Activated CD8-positive, alpha-beta T cell treated with anti-CD3 and anti-CD28 coated beads, Interleukin-2, amount 10 ng/mL, durations not matched to agents 7 days and 5 days (primary cell): ENCODE measurements at places on chromosomes 6 and 20.

DNA sequence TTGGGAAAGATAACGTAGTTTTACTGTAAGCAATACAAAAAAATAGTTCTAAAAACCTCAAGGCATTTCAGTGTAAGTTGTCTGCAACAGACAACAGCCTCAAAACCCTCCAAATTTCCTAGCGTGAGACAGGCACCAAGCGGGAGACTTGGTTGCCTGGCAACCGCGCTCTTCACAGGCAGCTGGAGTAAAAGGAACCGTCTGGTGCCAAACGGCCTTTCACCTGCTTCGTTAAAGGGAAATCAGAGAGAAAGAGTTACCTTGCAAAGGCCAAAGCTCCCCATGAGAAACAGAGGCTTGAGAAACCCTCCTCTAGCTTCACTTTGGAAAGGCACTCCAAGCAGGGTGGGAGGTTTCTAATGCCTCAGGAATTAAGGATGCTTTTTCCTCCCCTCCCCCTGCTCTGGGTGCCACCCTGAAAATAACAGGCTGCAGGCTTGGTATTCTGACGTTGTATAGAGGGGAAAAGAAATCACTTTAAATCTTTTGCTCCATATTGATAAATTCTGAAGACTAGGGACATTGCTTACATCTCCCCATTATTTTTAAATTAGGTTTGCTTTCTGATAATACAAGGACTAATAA lies 129.7 kb upstream of the UFL1 start:
- no peak overlapping the region for H3K4me3 ChIP-seq
- peaks cover 2% of the 10 kb centered on the region for H3K27me3 ChIP-seq
- peak; percentile 22 for DNase-seq
- no peaks in the 10 kb centered on the region for H3K36me3 ChIP-seq

- no peak for DNase-seq
- H3K36me3 ChIP-seq, result no peaks in the 10 kb centered on the region
- H3K27me3 ChIP-seq, result no peaks in the 10 kb centered on the region
- H3K4me1 ChIP-seq, result peaks cover 39% of the 10 kb centered on the region
- no peak overlapping the region for H3K27ac ChIP-seq
- no peak overlapping the region for H3K4me3 ChIP-seq
Observed at GRCh38 chr20:19449051-19449450, 236.6 kb downstream of the SLC24A3 start.

GRCh38 chr6:21295506-21296240 lies 297.9 kb upstream of the SOX4 start:
- H3K36me3 ChIP-seq, result no peaks in the 10 kb centered on the region
- no peak overlapping the region for H3K4me3 ChIP-seq
- H3K27me3 ChIP-seq, result peaks cover 9% of the 10 kb centered on the region
- H3K27ac ChIP-seq, result no peak overlapping the region

DNA sequence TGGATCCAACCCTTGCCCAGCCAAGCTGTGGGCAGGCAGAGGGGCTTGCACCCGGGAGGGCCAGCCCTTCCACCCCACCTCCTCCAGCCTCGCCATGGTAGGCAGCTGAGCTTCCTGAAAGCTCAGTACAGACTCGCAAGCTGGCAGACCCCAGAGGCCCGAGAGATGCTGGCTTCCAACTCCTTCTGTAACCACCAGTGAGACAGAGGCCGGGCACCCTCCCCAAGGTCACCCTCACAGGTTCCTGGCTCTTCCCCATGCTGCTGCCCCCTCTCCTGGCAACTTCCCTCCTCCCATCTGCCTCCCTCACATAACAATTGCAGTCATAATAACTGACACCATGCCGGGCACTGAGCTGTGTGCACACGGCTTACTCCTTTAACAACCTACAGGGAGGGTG lies 26.2 kb upstream of the NOL4L start:
- H3K4me3 ChIP-seq, result no peak overlapping the region
- no peak for DNase-seq
- H3K36me3 ChIP-seq, result no peaks in the 10 kb centered on the region
- H3K27ac ChIP-seq, result no peak overlapping the region
- peaks cover 10% of the 10 kb centered on the region for H3K4me1 ChIP-seq
- H3K27me3 ChIP-seq, result peaks cover 10% of the 10 kb centered on the region

GRCh38 chr6:36780442-36781177 lies 58.6 kb downstream of the CPNE5 start:
- no peak for DNase-seq
- H3K36me3 ChIP-seq, result no peaks in the 10 kb centered on the region
- peak overlapping the region; percentile 57 for H3K27ac ChIP-seq
- peaks cover 11% of the 10 kb centered on the region for H3K27me3 ChIP-seq
- H3K4me3 ChIP-seq, result no peak overlapping the region

DNA sequence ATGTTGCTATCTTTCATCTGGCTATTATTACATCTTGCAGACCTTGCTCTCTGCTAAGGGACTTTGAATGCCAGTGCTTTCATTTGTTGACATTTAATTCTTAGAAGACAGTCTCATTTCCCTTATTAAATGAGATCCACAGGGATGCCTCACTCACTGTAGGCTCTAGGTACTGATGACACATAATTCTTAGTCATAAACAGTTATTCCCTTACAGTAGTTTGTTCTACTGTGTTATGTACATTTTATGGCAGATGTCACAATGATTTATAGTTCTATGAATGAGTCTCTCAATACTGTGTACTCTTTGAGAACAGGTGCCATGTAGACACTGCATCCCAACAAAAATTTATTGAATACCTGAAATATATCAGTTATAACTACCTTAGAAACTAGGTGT lies 70.3 kb downstream of the FAM83B start:
- no peak overlapping the region for H3K4me3 ChIP-seq
- no peak overlapping the region for H3K27ac ChIP-seq
- no peaks in the 10 kb centered on the region for H3K36me3 ChIP-seq
- no peak for DNase-seq
- no peaks in the 10 kb centered on the region for H3K4me1 ChIP-seq

DNA sequence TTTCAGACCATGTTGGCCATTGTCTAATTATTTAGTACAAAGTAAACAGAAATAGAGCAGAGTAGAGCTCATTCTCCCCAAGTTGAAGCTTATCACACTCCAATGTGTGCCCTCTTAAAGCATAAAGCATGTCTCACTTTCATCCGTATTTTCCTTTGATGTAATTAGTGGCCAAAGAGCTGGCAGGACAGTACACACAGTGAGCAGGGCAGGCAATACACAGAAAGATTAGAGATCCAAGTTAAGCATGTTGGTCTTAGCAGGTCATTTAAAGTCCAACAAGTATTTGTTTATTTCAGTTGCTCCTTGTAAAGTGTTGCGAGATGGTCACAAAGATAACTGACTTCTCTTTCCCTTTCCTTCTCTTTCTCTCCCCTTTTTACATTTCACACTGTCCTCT lies 47.2 kb downstream of the RFX6 start:
- H3K27me3 ChIP-seq, result no peaks in the 10 kb centered on the region
- no peaks in the 10 kb centered on the region for H3K36me3 ChIP-seq
- H3K27ac ChIP-seq, result no peak overlapping the region
- H3K4me3 ChIP-seq, result no peak overlapping the region

DNA sequence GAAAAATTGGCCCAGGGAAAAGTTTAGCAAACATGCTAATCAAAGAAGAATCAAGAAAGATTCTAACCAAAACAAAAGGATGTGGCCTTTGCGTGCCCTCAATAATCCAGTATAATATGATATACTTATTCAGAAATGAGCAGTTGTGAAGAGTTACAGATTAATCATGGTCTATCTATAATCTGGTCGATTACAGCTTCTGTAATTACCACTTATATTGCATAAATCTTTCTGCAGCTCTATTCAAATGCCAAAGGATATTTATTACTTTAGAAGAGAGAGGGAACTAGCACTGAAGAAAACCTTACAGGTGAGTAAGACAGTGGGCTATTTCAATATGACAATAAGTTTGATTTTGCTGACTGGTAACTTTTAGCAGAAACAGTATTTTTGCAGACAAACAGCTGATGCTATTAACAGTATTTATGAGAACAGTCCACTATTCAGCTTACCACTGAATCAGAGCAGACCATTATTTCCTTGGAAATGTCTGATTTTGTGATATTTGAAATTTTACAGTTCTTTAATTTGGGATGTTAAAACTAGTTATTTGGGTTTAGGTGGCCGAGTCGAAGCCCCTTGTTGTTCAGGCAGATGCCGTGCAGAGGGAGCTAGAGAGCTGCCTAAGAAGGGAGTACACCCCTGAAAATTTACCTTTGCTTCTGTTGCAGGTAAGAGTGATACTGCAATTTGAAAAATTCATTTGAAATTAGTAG lies 92.2 kb downstream of the CEP57L1 start:
- no peak overlapping the region for H3K4me3 ChIP-seq
- no peak overlapping the region for H3K27ac ChIP-seq
- H3K27me3 ChIP-seq, result peaks cover 37% of the 10 kb centered on the region
- H3K36me3 ChIP-seq, result peaks cover 11% of the 10 kb centered on the region
- peaks cover 12% of the 10 kb centered on the region for H3K4me1 ChIP-seq

- H3K4me1 ChIP-seq, result peaks cover 70% of the 10 kb centered on the region
- no peak for DNase-seq
- H3K36me3 ChIP-seq, result peaks cover 68% of the 10 kb centered on the region
- peak overlapping the region; percentile 84 for H3K4me3 ChIP-seq
- H3K27me3 ChIP-seq, result no peaks in the 10 kb centered on the region
Observed at GRCh38 chr20:46364670-46365486, 41.5 kb downstream of the ELMO2 start.

GRCh38 chr6:45072016-45072415 lies 256.1 kb upstream of the RUNX2 start:
- no peak for DNase-seq
- H3K36me3 ChIP-seq, result no peaks in the 10 kb centered on the region
- peaks cover 9% of the 10 kb centered on the region for H3K4me1 ChIP-seq
- H3K4me3 ChIP-seq, result no peak overlapping the region
- H3K27ac ChIP-seq, result no peak overlapping the region

- H3K4me3 ChIP-seq, result no peak overlapping the region
- H3K27ac ChIP-seq, result no peak overlapping the region
Observed at GRCh38 chr6:121201105-121201504, 133.2 kb downstream of the TBC1D32 start.

GRCh38 chr20:36541768-36542488 lies 609 bp downstream of the MYL9 start:
- DNase-seq, result no peak
- H3K27me3 ChIP-seq, result no peaks in the 10 kb centered on the region
- H3K4me1 ChIP-seq, result peaks cover 4% of the 10 kb centered on the region
- no peak overlapping the region for H3K4me3 ChIP-seq
- H3K36me3 ChIP-seq, result no peaks in the 10 kb centered on the region

GRCh38 chr6:157834549-157834948 lies 11.5 kb downstream of the SNX9 start:
- DNase-seq, result peak; percentile 10
- no peak overlapping the region for H3K27ac ChIP-seq
- H3K4me3 ChIP-seq, result no peak overlapping the region
- peaks cover 3% of the 10 kb centered on the region for H3K27me3 ChIP-seq

- H3K27me3 ChIP-seq, result no peaks in the 10 kb centered on the region
- peaks cover 19% of the 10 kb centered on the region for H3K4me1 ChIP-seq
- H3K4me3 ChIP-seq, result no peak overlapping the region
- DNase-seq, result no peak
Observed at GRCh38 chr6:18148304-18149025, 6.4 kb downstream of the TPMT start.

DNA sequence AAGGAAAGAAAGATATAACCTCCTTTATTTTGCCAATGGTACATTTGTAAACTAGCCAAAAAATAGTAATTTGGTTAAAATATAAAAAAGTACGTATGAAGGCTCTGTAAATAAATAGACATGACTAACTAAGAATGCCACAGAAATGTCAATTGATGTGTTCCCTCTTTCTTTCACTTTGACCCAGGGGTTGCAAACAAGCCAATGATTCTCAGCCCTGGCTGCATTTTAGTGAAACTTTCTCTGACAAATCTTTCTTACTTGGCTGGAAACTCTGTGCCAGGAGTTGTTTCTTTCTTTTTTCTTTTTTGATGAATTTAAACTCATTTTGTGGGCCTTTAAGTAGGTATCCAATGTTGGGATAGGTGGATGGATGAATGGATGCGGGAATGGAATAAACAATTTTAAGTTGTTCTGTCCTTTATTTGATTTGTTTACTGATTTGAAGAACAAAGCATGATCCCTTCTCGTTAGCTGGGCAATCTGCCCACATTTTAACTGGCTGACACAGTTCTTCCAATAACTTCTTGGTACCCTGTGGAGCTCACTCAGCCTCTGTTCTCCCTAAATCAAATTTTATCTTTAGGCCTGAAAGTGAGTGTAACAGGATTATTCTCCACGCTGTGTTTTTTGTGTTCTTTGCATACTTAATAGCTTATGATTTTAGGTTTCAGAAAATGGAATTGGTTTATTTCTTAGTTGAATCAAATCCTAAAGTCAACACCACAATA lies 58.6 kb upstream of the GCLC start:
- DNase-seq, result no peak
- H3K27me3 ChIP-seq, result peaks cover 3% of the 10 kb centered on the region
- H3K4me1 ChIP-seq, result no peaks in the 10 kb centered on the region
- no peak overlapping the region for H3K27ac ChIP-seq
- no peaks in the 10 kb centered on the region for H3K36me3 ChIP-seq
- no peak overlapping the region for H3K4me3 ChIP-seq
